ENCODE measurements at places on chromosomes 2 and 18.

DNA sequence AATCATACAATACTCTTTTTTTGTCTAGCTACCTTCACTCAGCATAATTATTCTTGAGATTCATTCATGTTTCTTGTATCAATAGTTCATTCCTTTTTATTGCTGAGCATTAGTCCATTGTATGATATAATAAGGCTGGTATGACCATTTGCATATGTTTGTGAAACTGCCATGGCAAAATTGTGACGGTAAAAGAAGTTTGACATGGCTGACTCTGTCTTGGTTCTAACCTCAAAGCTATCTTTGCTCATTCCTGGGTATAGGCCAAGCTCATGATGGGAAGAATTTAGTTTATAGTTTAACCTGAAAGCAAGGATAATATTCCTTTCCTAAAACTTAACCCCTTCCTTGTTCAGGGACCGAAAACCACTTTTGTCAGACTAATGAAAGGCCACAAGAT is 46.4 kb downstream of the COMMD1 start:
- DNase-seq: no peak

DNA sequence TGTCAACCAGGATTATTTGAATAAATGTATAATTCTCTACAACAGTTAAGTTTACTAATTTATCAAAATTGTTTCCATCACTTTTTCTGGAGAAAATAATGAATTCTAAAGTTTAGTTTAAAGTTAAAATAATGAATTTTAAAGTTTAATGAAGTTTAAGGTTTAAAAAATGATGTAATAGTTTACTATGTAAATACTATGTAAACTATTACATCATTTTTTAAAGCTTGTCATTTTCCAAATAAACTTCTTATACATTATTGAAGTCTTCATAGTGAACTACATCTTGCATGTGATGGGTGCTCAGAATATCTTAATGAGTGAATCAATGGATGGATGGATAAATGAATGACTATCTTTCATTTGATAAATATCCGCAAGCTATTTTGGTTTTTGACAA is 38.8 kb downstream of the CD28 start:
- DNase-seq: no peak

GRCh38 chr2:71922499-71923142 is 225.0 kb downstream of the CYP26B1 start:
- no peak for DNase-seq

GRCh38 chr18:48119204-48119603 is 188.7 kb upstream of the SMAD2 start:
- no peak for DNase-seq

DNA sequence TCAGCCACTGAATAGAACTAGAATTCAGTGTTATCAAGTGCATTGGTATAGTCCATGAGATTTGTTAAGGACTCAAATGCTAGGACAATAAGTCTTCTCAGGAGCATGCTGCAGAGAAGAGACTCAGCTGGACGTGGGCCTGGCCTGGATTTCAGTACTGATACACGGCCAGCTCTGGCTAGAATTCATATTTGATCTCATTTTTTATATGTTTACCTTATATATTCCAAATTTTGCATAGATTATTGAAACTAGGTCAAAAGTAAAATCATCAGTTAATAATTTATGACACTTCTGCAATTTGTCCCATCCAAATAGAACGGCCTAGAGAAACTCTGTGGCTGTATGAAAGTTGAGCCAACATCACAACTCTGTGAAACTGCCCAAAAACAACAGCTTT is 262.0 kb downstream of the DLGAP1 start:
- DNase-seq: no peak

DNA sequence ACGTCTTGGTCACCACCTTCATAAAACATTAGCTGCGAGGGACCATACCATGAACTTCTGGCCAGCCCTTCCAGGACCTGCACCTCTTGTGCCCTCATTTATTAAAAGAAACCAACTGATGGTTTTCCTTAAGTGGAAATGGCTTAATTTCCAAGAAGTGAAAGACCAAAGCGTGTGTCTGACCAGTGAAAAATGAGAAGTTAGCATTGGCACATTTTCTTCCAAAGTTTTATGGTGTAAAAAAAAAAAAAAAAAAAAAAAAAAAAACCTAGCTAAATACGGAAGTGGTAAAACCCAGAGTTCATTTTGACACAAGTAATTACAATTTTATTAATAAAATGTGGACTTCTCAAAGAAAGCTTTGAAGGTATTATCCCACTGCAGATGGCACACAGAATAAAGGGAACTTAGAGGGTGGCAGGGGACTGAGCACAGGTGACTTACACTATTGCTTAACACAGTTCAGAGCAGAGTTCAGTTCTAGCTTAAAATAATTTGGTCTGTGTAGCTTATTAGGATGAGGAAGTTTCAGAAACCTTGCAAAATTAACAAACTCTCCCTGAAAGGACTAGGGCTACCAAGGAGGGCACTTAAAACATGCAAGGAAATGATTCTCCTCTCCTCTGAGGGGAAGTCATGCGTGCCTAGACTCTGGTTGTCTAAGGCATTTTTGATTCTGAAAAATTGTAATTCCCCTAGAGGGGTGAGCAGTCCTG is 42.2 kb upstream of the EPG5 start:
- DNase-seq: no peak

GRCh38 chr18:22300665-22301636 is 116.8 kb downstream of the CTAGE1 start:
- DNase-seq: no peak
